ENCODE measurements at places on chromosomes 13 and 19. TPM values are rescaled to one million over a fixed set of nuclear protein-coding genes. Genes with fewer than 3 reads are reported as not detected.

DNA sequence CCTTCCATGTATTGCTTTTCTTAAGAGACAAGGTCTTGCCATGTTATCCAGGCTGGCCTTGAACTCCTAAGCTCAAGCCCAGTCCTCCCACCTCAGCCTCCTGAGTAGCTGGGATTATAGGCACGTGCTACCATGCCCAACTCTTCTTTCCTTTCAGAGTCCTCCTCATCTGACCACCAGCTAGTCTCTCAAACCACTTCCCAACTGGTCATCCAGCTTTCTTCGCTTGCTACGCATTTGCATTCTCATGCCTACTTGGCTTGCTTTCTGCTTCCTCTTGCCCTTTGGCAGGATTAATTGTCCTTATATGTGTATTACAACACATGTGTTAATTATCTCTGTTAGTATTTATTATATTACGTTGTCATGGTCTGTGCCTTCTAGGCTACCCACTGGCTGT is 6.3 kb downstream of the GPR18 start:
- H3K4me3 ChIP-seq: no peak overlapping the region
- H3K27me3 ChIP-seq: no peaks in the 10 kb centered on the region
- H3K36me3 ChIP-seq: no peaks in the 10 kb centered on the region
- DNase-seq: no peak
- H3K4me1 ChIP-seq: no peaks in the 10 kb centered on the region
- no peak overlapping the region for H3K27ac ChIP-seq

Gene ZNF490
- 7.0 TPM for total RNA-seq

GRCh38 chr19:38039966-38040365 is 133.0 kb downstream of the SIPA1L3 start:
- H3K27ac ChIP-seq: no peak overlapping the region
- H3K36me3 ChIP-seq: no peaks in the 10 kb centered on the region
- no peak overlapping the region for H3K4me3 ChIP-seq
- peak; percentile 42 for DNase-seq
- no peaks in the 10 kb centered on the region for H3K27me3 ChIP-seq

Gene MEIOSIN
- not detected for total RNA-seq

DNA sequence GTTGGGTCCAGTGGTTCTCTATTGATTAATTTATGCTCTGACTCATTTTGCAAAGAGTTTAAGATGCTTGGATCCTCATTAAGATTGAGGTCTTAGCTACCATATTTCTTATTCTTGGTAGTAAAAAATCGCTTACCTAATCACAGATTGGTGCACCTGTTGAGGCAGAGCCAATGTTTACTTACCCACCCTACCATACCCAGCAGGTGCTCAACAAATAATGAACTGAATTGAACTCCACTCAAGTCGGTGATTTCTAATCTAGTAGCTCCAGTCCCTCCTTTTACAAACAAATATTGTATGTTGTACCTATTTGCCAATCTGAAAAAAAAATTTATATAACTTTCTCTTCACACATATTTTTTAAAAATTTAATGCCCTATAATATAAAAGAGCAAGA is 361.0 kb downstream of the FGF14 start:
- DNase-seq: no peak
- H3K36me3 ChIP-seq: no peaks in the 10 kb centered on the region
- no peaks in the 10 kb centered on the region for H3K27me3 ChIP-seq
- H3K27ac ChIP-seq: no peak overlapping the region
- H3K4me1 ChIP-seq: no peaks in the 10 kb centered on the region

Gene CDC42EP5
- 7.1 TPM for total RNA-seq

Gene ETHE1
- total RNA-seq: 15.6 TPM

DNA sequence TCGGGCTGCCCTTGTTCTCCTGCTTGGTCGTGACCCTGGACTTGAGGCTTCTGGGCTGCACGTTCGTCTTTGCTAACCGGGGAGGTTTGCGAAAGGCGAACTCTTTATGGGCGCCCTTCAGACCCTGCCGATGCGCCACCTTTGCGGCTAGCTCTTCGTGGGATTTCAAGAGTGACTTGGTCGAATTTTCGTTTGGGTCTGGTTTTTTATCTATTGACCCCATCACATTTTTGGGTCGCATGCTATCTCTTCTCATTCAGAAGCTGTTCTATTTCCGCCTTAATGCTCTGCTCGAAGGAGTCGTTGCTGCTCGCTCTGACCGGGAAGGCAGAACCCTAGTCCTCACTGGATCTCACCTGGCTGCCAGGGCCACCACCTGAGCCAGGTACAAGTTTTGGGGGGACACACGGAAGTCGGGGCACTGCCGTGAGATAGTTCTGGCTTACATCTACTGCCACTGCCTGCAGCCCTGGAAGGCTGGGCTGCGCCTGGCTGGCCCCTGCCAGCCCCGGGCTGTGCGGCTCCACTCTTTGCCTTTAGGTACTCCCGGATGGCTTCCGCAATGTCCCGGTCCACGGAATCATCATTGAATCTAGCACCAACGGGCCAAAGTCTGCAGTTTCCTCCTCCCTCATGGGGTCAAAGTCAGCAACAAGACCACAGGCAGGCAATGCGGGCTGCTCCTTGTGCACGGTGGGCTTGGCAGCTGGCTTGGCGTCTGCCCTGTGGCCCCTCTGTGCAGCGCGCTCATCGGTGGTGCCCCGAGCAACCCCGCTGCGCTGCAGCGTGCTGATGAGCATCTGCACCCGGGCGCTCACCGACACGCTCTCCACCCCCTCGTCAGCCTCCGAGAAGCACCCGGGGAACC is 16.2 kb downstream of the RB1 start:
- H3K27me3 ChIP-seq: no peaks in the 10 kb centered on the region
- no peak overlapping the region for H3K27ac ChIP-seq
- no peak overlapping the region for H3K4me3 ChIP-seq

DNA sequence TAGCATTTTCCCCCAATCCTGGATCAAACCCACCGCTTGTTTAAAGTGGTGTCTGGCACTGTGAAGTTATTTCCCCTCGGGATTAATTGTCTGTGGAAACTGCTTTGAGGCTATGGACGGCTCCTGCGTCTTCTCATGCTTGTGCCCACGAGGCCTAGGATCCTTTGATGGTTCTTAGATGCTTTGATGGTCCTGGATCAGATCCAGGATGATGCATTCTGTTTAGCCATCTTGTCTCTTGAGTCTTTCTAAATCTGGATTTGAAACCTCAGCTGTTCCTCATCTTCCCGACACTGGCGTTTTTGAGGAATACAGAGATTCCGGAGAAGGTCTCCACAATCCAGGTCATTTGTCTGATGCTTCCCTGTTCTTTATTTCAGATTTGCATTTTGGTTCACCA is 36.1 kb upstream of the USP29 start:
- no peaks in the 10 kb centered on the region for H3K4me1 ChIP-seq
- H3K27ac ChIP-seq: no peak overlapping the region
- H3K27me3 ChIP-seq: no peaks in the 10 kb centered on the region
- H3K4me3 ChIP-seq: no peak overlapping the region
- H3K36me3 ChIP-seq: no peaks in the 10 kb centered on the region

DNA sequence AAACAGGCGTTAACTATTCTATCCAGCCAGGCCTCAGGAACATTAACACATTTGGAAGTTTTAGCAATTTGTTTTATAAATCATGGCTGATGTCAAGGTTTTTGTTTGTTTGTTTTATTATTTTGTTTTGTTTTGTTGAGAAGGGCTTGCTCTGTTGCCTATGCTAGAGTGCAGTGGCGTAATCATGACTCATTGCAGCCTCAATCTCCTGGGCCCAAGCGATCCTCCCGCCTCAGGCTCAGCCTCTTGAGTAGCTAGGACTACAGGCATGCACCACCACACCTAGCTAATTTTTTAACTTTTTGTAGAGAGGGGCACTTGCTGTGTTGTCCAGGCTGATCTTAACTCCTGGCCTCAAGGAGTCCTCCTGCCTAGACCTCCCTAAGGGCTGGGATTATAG is 28.3 kb downstream of the NUP58 start:
- H3K36me3 ChIP-seq: peaks cover 64% of the 10 kb centered on the region
- no peak overlapping the region for H3K4me3 ChIP-seq
- no peak for DNase-seq
- H3K27me3 ChIP-seq: no peaks in the 10 kb centered on the region

- H3K4me3 ChIP-seq: no peak overlapping the region
- H3K27me3 ChIP-seq: no peaks in the 10 kb centered on the region
- no peaks in the 10 kb centered on the region for H3K36me3 ChIP-seq
- no peak overlapping the region for H3K27ac ChIP-seq
- no peaks in the 10 kb centered on the region for H3K4me1 ChIP-seq
Measured at GRCh38 chr13:74251778-74252519, 117.7 kb upstream of the KLF12 start.

Data from Panc1 (cell line).